Activated naive CD8-positive, alpha-beta T cell treated with anti-CD3 and anti-CD28 coated beads for 36 hours (primary cell): ENCODE measurements at places on chromosomes 5 and 9. TPM values are rescaled to one million over a fixed set of nuclear protein-coding genes. Genes with fewer than 3 reads are reported as not detected.

The PCDHB14 gene
- not detected for total RNA-seq

The PCDHGA12 gene
- 0.08 TPM for total RNA-seq

The PTGR1 gene
- 1.3 TPM for total RNA-seq

The HK3 gene
- total RNA-seq, result not detected

The NEUROG1 gene
- total RNA-seq, result not detected

The TGFBI gene
- total RNA-seq, result not detected

DNA sequence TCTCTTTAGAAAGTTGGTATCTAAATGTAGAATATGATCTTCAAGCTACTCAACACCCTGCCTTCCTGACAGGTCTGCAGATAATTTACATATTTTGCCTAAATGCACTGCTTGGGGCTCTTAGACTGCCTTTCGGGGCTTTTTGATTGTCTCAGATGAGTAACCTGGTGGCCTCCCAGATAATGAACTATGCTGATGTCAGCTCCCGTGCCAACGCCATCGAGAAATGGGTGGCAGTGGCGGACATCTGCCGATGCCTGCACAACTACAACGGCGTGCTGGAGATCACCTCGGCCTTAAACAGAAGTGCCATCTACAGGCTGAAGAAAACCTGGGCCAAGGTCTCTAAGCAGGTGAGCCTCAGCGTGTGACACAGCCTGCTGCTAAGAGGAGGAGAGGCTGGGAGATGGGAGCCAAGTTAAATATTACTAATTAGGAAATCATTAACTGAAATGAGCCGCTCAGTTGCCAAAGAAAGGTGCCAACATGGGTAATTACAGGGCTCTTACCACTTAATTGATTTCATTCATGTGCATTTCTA, 20.8 kb upstream of the CKMT2 start:
- no peak overlapping the region for H3K27ac ChIP-seq
- no peak for DNase-seq
- peaks cover 2% of the 10 kb centered on the region for H3K36me3 ChIP-seq
- no peaks in the 10 kb centered on the region for H3K4me1 ChIP-seq
- H3K27me3 ChIP-seq, result no peaks in the 10 kb centered on the region

- H3K36me3 ChIP-seq, result peaks cover 10% of the 10 kb centered on the region
- H3K27ac ChIP-seq, result no peak overlapping the region
- H3K27me3 ChIP-seq, result no peaks in the 10 kb centered on the region
- peak; percentile 76 for DNase-seq
- no peak overlapping the region for H3K4me3 ChIP-seq
Measured at GRCh38 chr9:92716557-92716956, 46.6 kb upstream of the IPPK start.

DNA sequence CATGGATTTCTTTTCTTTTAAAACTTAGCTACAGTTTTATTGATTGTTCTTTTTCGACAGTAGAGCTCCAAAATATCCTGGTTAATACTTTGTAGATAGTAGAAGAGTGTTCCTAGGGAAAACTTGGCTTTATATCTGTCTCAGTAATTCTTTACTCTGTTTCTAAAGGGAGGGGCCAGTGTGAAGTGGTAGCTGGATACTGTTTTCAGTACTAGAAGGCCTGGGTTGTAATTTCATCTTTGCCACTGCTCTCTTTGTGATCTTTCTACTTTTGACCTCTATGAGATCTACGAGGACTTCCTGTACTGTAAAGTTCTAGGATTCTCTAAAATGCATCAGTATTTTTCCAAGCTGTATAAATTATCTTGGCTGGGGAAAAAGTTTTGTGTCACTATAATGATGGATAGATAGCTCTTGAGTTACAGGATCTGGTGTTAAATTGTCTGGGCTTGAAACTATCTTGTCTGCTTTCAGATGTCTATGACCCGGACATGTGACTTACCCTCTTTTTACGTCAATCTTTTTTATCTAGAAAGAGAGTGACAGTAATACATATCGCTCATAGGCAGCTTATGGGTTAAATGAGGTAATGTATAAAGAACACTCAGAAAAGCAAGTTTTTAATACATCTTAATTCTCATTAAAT, 53.6 kb downstream of the PRR16 start:
- H3K4me1 ChIP-seq, result no peaks in the 10 kb centered on the region
- H3K36me3 ChIP-seq, result no peaks in the 10 kb centered on the region
- H3K27ac ChIP-seq, result no peak overlapping the region
- no peaks in the 10 kb centered on the region for H3K27me3 ChIP-seq

GRCh38 chr5:164119806-164120447, 614.5 kb downstream of the MAT2B start:
- no peaks in the 10 kb centered on the region for H3K27me3 ChIP-seq
- no peak for DNase-seq
- no peaks in the 10 kb centered on the region for H3K4me1 ChIP-seq
- H3K27ac ChIP-seq, result no peak overlapping the region
- H3K36me3 ChIP-seq, result no peaks in the 10 kb centered on the region

DNA sequence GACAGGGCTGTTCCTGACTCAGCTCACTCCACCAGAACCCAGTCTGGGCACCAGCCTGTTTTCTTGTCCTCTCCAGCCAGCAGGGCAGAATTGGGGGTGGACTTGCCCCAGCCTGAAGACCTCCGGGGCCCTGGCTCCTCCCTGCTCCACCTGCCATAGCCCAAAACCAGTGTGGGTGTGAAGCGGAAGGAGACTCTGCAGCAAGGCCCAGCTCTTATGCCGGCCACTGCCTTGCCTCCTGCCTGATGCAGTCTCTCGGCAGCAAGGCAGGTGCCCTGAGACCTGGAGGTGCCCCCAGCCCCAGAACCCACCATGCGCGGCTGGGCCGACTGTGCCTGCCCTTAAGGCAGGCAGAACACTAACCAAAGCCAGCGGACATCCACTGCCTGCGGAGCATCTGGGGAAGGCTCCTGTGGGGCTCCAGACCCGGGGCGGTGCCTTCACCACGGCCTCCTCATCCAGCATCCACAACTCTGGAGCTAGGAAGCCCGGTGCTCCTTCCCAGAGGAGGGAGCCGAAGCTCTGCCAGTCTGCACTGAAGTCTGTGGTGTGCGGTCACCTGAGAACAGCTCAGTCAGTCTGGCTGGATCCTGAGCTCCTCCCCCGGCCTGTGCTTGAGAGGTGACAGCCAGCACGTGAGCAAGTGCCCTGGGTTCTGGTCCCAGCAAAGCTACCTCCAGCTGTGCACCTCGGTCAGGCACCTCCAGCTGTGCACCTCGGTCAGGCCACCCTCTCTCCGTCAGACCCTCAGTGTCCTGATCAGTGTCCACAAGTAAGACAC, 116.7 kb downstream of the ADAMTS2 start:
- H3K4me1 ChIP-seq, result no peaks in the 10 kb centered on the region
- H3K27ac ChIP-seq, result no peak overlapping the region
- no peaks in the 10 kb centered on the region for H3K27me3 ChIP-seq
- no peak for DNase-seq
- H3K36me3 ChIP-seq, result peaks cover 2% of the 10 kb centered on the region

DNA sequence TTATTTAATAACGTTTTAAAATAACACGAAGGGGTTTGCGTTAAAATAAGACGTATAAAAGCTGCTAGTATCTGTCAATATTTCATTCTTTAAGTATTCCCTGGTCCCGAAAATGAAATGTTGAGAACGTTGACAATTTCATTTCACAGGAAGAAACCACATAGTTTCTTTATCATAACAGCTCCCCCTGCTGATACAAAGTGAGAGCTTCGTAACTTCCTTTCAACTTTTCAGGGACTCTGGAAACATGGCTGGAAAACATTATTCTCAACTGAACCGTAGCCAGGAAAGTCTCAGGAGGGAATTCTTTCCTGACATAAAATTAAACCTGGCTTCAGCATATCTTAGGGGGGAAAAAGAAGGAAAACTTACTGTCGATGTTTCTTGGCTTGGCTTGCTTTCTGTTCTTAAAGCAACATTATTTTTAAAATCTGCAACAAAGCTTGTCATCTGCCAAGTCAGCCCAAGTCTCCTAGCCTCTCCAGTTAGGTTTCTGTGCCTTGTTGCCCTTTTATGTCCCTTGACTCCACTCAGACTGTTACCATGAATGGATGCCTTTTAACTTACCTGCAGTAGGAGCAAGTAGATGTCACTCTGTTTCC, 122.9 kb upstream of the DAB2 start:
- H3K4me1 ChIP-seq, result peaks cover 8% of the 10 kb centered on the region
- no peak overlapping the region for H3K4me3 ChIP-seq
- no peak for DNase-seq
- H3K36me3 ChIP-seq, result peaks cover 2% of the 10 kb centered on the region
- H3K27ac ChIP-seq, result no peak overlapping the region
- H3K27me3 ChIP-seq, result no peaks in the 10 kb centered on the region

GRCh38 chr5:24110004-24110615, 534.7 kb downstream of the CDH10 start:
- no peak for DNase-seq
- no peaks in the 10 kb centered on the region for H3K4me1 ChIP-seq
- no peaks in the 10 kb centered on the region for H3K27me3 ChIP-seq

DNA sequence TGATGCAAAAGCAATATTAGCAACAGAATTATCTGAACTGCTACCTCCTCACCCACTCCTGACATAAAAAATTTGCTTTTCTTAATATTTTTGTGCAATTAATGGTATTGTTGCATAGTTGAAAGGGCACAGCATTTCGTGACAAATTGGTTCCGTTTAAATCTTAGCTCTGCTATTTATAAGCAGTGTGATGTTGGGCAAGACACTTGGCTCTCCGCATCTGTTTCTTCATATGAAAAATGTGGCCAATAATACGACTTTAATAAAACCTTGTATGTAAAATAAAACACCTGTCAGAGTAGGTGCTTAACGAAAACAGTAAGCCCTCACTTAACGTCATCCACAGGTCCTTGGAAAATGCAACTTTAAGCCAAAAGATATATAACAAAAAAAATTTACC, 4.2 kb downstream of the TMEM167A start:
- no peak for DNase-seq
- H3K36me3 ChIP-seq, result peaks cover 49% of the 10 kb centered on the region
- no peak overlapping the region for H3K4me3 ChIP-seq
- H3K27me3 ChIP-seq, result no peaks in the 10 kb centered on the region

GRCh38 chr5:163567811-163568210, 62.4 kb downstream of the MAT2B start:
- peaks cover 22% of the 10 kb centered on the region for H3K4me1 ChIP-seq
- no peak overlapping the region for H3K4me3 ChIP-seq
- H3K36me3 ChIP-seq, result no peaks in the 10 kb centered on the region

- no peak overlapping the region for H3K27ac ChIP-seq
- H3K27me3 ChIP-seq, result no peaks in the 10 kb centered on the region
- H3K4me1 ChIP-seq, result peaks cover 13% of the 10 kb centered on the region
- no peaks in the 10 kb centered on the region for H3K36me3 ChIP-seq
- H3K4me3 ChIP-seq, result no peak overlapping the region
Measured at GRCh38 chr5:102599289-102599688, 100.5 kb upstream of the SLCO6A1 start.

- no peaks in the 10 kb centered on the region for H3K4me1 ChIP-seq
- H3K27ac ChIP-seq, result no peak overlapping the region
- DNase-seq, result no peak
- H3K4me3 ChIP-seq, result no peak overlapping the region
- peaks cover 3% of the 10 kb centered on the region for H3K36me3 ChIP-seq
Measured at GRCh38 chr5:62626534-62626933, 47.9 kb downstream of the LRRC70 start.

- no peaks in the 10 kb centered on the region for H3K36me3 ChIP-seq
- peaks cover 6% of the 10 kb centered on the region for H3K4me1 ChIP-seq
- no peak overlapping the region for H3K4me3 ChIP-seq
- H3K27ac ChIP-seq, result no peak overlapping the region
Measured at GRCh38 chr9:134299883-134300282, 26.4 kb upstream of the RXRA start.

GRCh38 chr5:112594095-112594850, 143.4 kb upstream of the APC start:
- H3K4me3 ChIP-seq, result no peak overlapping the region
- no peaks in the 10 kb centered on the region for H3K36me3 ChIP-seq
- DNase-seq, result no peak
- no peaks in the 10 kb centered on the region for H3K4me1 ChIP-seq

DNA sequence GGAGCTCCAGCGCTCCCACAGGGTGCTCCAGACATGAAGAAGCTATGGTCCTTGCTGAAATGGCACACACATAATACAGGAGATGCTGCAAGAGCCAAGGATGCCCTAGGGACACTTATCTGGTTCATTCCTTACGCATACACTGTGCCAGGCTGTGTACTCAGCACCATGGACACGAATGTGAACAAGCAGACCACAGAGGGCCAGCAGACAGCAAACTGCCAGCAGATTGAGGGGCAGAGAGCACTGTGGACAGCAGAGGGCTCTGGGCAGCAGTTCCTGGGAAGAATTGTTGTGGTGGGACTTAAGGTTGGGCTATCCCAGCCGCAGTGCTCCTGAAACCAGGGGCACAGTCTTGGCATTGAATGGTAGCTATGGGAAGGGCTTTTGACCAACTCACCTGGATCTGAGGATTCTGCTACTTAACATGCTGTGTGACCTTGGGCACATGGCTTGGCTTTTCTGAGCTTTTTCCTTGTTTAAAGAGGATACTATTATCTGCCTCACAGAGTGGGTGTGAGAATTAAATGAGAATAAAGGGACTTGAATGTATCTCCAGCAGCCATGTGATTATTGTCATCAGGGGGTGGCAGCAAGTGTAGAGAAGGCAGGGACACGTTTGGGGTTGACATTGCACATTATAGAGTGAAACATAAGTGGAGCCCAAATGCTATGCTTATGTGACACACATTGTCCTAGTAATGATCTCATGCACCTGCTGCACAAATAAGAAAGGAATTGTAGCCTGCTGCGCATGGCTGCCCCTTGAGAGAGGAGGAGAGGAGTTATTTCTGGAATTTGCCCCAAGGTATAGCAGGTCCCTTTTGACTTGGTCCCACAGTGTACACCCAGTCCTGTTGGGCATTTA, 30.1 kb downstream of the PPARGC1B start:
- H3K27me3 ChIP-seq, result no peaks in the 10 kb centered on the region
- H3K4me3 ChIP-seq, result no peak overlapping the region
- H3K4me1 ChIP-seq, result peaks cover 4% of the 10 kb centered on the region

- H3K36me3 ChIP-seq, result no peaks in the 10 kb centered on the region
- no peak overlapping the region for H3K4me3 ChIP-seq
- H3K27me3 ChIP-seq, result no peaks in the 10 kb centered on the region
- no peaks in the 10 kb centered on the region for H3K4me1 ChIP-seq
Measured at GRCh38 chr5:172385707-172386106, 68.6 kb downstream of the SH3PXD2B start.

DNA sequence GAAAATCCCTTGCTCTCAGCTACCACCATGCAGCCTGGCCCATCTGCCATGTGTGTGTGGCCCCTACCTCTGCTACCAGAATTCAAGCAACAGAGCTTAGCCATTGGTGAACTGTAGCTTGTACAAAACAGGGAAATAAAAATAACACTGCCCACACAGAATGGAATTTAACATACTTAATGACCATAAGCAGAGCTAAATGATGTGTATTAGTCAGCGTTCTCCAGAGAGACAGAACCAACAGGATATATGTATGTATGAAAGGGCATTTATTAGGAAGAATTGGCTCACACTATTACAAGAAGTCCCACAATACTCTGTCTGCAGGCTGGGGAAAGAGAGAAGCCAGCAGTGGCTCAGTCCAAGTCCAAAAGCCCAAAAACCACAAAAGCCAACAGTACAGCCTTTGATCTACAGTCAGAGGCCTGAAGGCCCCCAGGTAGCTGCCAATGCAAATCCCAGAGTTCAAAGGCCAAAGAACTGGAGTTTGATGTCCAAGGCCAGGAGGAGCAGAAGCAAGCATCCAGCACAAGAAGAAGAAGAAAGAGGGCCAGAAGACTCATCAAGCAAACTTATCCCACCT, 318.8 kb downstream of the DNAH5 start:
- no peaks in the 10 kb centered on the region for H3K27me3 ChIP-seq
- no peaks in the 10 kb centered on the region for H3K4me1 ChIP-seq
- no peak for DNase-seq
- no peaks in the 10 kb centered on the region for H3K36me3 ChIP-seq
